ENCODE measurements at places on chromosomes 11 and 22.

GRCh38 chr11:7965386-7965785 lies at the start of gene NLRP10:
TSS of gene NLRP10 (minus strand) at chr11:7965447. CDS start at chr11:7963495, 1,952 bp downstream.
- DNase-seq = no peak

DNA sequence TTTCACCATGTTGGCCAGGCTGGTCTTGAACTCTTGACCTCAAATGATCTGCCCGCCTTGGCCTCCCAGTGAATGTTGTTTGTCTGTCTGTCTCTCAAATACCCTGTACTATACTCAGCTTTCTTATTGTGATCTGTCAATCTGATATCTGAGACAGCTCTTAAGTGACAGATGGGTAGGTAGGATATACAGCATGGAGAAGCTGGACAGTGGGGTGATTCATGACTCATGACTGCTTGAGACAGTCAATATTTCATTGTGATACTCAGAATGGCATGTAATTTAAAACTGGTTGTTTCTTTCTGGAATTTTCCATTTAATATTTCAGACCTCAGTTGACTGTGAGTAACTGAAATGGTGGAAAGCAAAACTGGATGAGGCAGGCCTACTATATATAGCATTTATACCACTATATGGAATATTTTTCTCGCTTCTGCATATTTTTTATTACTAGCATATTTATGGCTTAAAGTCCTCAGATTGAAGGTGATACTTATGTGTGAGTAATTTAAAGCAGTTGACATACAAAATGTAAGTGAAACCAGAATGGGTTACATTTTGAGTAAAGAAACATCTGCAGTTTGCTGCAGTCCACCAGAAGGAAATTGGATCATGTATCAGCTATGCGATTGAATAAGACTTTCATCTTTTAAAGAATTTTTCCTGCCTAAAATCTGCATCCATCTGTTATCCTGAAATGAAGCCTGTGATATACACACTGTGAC lies 22.3 kb downstream of the ARHGAP42 start:
- no peak for DNase-seq

GRCh38 chr11:99142237-99142636 lies 121.5 kb downstream of the CNTN5 start:
- no peak for DNase-seq

DNA sequence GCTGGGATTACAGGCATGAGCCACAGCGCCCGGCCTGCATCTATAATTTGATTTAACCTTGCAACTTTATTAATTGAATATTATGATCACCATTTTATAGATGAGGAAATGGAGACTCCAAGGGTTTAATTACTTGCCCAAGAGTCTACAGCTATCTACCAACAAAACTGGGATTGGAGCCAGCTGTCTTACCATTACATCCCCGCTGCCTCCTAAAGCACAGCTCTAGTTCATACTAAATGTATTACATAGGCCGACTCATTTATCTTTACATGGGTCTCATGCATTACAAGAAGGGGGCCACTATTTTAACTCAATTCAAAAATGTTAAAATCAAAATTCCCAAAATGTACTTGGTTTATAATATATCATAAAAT lies 14.1 kb upstream of the TMA7B start:
- DNase-seq = no peak

DNA sequence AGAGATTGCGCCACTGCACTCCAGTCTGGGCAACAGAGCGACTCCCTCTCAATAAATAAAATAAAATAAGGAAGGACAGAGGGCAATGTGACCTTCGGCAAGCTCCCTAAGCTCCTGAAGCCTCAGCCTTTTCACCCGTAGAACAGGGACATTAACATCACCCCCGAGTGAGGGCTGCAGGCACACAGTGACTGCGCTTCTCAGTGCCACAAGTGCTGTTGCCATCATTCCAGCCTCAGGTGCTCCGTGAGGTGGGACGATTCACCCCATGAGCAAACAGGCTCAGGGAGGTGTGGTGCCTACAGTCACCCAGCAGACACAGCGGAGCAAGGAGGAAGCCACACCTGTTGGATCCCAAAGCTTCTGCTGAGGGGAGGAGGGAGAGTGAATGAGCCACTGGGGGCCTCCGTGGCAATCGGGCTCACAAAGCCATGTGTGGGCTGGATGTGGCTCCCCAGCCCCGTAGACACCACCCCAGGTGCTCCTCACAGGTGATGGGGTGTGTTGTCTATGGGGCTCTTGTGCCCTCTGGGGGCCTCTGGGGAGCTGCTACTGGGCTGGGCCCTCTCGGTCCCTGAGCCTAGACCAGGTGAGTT lies 9.1 kb upstream of the TCF20 start:
- no peak for DNase-seq

GRCh38 chr11:70247710-70248072 lies 22.8 kb upstream of the PPFIA1 start:
- no peak for DNase-seq

GRCh38 chr22:45960477-45961386 lies 16.2 kb downstream of the WNT7B start:
- DNase-seq = no peak

- DNase-seq = no peak
Observed at GRCh38 chr11:16953663-16954062, 60.6 kb downstream of the PLEKHA7 start.

DNA sequence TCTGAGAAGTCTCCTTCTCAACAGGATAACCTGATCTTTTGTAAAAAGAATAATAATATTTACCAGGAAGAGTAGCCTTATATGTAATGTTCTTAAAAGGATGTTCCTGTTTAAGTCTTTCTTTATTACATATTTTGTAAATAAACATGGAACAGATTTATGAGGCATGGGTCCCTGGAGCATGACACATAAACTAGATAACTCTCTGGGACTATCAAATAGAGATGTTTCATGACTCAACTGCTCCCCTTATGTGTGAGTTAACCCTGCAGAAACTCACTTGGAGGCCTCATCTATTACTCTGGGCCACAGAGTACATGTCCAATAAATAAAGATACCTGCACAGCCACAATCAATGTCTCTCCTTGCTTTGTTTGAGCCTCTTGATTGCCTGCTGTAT lies 64.6 kb downstream of the GDPD4 start:
- DNase-seq = no peak

DNA sequence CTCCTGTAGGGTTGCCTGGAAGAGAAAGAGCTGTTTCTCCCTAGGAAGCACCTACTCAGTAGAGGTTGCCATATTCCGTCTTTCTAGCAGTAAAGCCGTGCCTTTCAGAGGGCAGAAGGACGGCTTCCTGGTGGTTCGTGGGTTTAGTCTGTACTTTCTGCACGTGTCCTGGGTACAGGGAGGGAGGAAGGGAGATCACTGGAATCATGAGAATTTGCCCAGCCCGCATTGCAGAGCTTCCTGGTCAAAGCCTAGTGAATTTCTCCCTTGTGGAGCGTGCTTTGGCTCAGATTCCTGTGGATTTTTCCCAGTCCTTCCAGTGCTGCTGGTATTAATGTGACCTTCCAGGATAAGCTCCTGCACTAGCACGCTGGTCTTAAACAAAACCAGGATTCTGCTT lies 44.9 kb downstream of the GRAMD1B start:
- DNase-seq = no peak

GRCh38 chr22:35838855-35839576 lies 121.3 kb downstream of the APOL5 start:
- DNase-seq = no peak

DNA sequence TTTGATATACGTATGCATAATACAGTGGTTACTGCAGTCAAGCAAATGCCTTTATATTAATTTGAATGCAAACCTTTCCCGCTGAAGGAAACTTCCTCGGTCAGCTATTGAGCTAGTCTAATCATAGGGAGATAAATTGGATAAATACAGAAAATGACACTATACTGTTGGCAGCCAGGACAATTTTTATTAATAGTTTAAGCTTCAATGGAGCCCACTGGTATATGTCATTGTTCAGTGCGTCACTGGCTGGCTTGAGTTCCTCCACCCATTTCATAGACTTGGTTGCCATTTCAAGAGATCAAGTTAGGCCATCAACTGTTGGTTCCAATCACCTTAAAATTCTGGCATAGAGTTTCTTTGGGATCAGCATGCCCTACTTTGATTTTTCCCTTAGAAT lies 32.5 kb upstream of the DNAJB7 start:
- DNase-seq = no peak
